ENCODE measurements at places on chromosomes 4 and X. TPM values are rescaled to one million over a fixed set of nuclear protein-coding genes. Genes with fewer than 3 reads are reported as not detected.

BMPR1B gene
- polyA plus RNA-seq = not detected

CISD2 gene
- 36.9 TPM for polyA plus RNA-seq

SPATA4 gene
- polyA plus RNA-seq = not detected

THOC2 gene
- polyA plus RNA-seq = 22.2 TPM

CPZ gene
- not detected for polyA plus RNA-seq

HSFX3 gene
- not detected for polyA plus RNA-seq

ADRA2C gene
- polyA plus RNA-seq = not detected

GRCh38 chr4:123248085-123248659 lies 148.4 kb upstream of the SPRY1 start:
- DNase-seq = no peak
- H3K4me1 ChIP-seq = peaks cover 20% of the 10 kb centered on the region
- H3K36me3 ChIP-seq = no peaks in the 10 kb centered on the region
- H3K27me3 ChIP-seq = no peaks in the 10 kb centered on the region
- no peak overlapping the region for H3K27ac ChIP-seq
- H3K4me3 ChIP-seq = no peak overlapping the region

DNA sequence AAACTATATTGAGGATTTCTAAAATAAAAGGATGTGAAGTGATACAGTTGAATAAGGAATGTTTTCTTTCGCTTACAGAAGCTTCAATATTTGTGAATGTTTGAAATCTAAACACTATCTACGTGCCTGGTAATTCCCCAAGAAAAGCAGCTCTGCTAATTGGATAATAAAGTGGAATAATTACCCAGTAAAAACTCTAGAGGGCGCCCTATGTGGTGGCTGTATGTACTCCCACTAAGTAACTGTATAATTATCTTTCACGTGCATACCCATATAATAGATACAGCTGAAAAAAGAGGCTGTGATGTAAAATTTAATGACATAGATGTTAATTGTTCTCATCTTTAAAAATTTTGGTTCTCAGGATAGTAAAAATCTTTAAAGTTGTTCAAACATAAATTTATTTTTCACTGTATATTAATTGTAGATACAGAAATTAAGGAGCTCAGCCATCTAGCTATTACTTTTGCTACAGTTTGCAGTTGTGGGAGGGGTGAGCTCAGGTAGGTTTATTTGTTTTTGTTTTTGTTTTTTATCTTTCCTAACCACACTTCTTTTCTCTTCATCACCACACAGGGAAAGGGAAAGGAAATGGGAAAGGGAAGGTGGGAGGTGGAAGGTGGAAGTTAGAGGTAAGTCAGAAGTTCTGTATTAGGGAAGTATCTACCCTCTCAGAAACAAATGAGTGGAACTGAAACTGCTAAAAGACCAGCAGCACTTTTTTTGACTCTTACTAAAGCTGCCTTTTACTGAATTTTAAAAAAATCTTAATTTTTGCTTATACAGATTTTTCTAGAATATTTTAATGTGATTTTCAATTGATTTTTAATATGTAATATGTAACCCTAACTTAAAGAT lies 151.7 kb upstream of the RPS6KA6 start:
- no peak overlapping the region for H3K27ac ChIP-seq
- H3K36me3 ChIP-seq = no peaks in the 10 kb centered on the region
- H3K4me3 ChIP-seq = no peak overlapping the region
- H3K4me1 ChIP-seq = no peaks in the 10 kb centered on the region
- DNase-seq = no peak

DNA sequence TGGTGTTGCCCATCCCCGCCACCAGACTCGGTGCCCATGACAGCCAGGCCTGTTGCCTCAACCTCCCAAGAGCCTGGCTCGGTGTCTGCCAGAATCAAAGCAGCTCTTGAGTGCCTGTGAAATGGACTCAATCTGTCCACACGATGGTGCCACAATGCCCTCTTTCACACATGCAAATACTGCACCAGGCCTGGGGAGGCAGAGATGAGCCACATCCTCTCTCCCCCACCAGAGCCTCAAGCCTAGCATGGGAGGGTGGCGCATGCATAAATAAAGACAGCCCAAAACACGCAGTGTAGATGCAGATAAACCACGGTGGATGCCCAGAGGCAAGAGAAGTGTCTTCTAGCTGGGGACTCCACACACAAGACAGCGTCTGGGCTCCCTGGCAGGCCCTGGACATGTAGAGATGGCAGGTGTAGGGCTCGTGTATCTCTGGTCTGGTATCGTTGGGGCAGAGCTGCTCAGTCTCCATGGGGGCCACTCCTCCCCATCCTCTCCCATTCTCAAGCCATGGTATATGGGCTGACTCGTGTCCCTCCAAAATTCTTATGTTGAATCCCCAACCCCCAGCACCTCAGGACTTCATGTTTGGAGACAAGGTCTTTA lies 65.6 kb downstream of the JAKMIP1 start:
- no peaks in the 10 kb centered on the region for H3K36me3 ChIP-seq
- no peaks in the 10 kb centered on the region for H3K27me3 ChIP-seq
- peak; percentile 6 for DNase-seq
- peaks cover 6% of the 10 kb centered on the region for H3K4me1 ChIP-seq
- H3K4me3 ChIP-seq = no peak overlapping the region

GRCh38 chrX:12906046-12906761 lies at the start of gene TLR8:
TSS of gene TLR8 (plus strand) at chrX:12906620. CDS start at chrX:12906707, 87 bp downstream.
- H3K36me3 ChIP-seq = no peaks in the 10 kb centered on the region
- no peak within 1 kb of the TSS for H3K4me3 ChIP-seq
- no peak for DNase-seq

- H3K36me3 ChIP-seq = peaks cover 11% of the 10 kb centered on the region
- H3K4me1 ChIP-seq = no peaks in the 10 kb centered on the region
- no peak overlapping the region for H3K27ac ChIP-seq
- H3K4me3 ChIP-seq = no peak overlapping the region
- DNase-seq = no peak
These were observed 111.4 kb downstream of the TMEM164 start for GRCh38 chrX:110114260-110114776.

- peaks cover 2% of the 10 kb centered on the region for H3K27me3 ChIP-seq
- H3K4me1 ChIP-seq = no peaks in the 10 kb centered on the region
- H3K27ac ChIP-seq = no peak overlapping the region
- no peak for DNase-seq
These were observed 27.5 kb downstream of the GPR143 start for GRCh38 chrX:9738151-9738550.

DNA sequence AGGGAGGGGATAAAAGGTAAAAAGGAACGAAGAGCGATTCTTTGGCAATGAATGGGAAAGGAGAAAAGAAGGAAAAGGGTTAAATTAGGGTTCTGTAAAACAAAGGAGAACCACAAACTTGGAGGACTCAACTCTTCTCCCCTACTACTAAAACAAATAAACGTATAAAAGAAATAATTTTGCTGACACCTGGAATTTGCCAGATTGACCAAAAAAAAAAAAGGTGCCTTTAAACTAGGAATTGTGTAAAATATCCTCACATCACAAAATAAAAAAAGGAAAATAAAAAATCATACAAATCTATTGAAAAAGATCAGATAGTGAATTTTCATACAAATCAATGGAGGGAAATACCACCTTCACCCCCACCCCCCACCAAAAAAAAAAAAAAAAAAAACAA lies 129.3 kb downstream of the BMPR1B start:
- H3K36me3 ChIP-seq = no peaks in the 10 kb centered on the region
- H3K27me3 ChIP-seq = peaks cover 4% of the 10 kb centered on the region
- no peak overlapping the region for H3K27ac ChIP-seq
- no peak for DNase-seq
- H3K4me1 ChIP-seq = no peaks in the 10 kb centered on the region
- no peak overlapping the region for H3K4me3 ChIP-seq

- no peak for DNase-seq
- H3K36me3 ChIP-seq = no peaks in the 10 kb centered on the region
- no peak overlapping the region for H3K4me3 ChIP-seq
These were observed 60.0 kb downstream of the GAB1 start for GRCh38 chr4:143396695-143397094.

- H3K27me3 ChIP-seq = no peaks in the 10 kb centered on the region
- H3K36me3 ChIP-seq = no peaks in the 10 kb centered on the region
These were observed 346.3 kb downstream of the TECRL start for GRCh38 chr4:64062991-64063390.

DNA sequence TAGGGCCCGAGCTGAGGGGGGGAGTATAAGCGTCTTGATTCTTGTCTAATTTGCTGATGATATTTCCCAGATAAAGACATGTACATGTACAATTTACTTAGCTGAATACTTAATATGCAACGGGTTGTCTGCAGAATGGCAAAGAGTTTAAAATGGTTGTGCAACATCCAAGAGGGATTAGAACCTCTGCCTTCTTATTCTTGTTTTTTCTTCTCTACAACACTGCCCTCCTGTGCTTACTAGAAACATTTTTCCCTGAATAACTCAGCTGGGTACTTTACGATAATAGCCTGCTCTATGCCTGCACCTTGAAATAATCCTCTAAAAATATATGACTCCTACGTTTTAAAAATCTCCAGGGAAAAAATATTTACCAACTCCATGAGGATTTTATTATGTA lies 41.8 kb downstream of the INTS12 start:
- H3K4me3 ChIP-seq = no peak overlapping the region
- DNase-seq = no peak
- H3K27me3 ChIP-seq = no peaks in the 10 kb centered on the region
- H3K27ac ChIP-seq = no peak overlapping the region
- no peaks in the 10 kb centered on the region for H3K4me1 ChIP-seq

DNA sequence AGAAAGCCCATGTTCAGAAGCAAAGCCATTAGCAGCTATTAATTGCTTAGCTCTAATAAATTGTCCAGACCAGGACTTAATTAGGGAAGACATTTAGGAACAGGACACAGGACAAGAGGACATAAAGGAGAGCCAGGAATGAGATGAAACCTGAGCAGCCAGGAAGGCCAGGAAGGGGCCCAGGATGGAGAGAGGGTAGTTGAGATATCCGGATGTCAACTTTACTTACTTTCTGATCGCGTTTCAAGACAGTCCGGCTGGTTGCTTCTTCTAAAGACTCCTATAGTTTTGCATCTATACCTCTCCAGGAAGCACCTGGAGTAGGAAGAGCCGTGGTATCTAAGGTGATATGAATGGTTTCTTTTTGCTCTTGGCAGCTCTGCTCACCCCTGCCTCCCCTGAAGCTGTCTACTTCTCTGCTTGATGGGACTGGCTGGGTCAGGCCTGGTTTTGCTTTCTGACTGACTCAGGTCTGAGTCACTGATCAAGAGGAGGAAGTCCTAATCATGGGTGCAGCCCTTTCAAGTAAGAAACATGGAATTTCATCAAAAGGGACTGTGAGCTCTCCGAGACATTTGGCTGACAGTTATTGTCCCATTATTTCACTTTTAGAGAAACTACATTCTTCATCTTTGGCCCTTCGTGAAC lies 733.3 kb downstream of the RPA4 start:
- H3K36me3 ChIP-seq = no peaks in the 10 kb centered on the region
- no peak overlapping the region for H3K4me3 ChIP-seq
- no peak for DNase-seq
- no peaks in the 10 kb centered on the region for H3K4me1 ChIP-seq
- peaks cover 3% of the 10 kb centered on the region for H3K27me3 ChIP-seq

DNA sequence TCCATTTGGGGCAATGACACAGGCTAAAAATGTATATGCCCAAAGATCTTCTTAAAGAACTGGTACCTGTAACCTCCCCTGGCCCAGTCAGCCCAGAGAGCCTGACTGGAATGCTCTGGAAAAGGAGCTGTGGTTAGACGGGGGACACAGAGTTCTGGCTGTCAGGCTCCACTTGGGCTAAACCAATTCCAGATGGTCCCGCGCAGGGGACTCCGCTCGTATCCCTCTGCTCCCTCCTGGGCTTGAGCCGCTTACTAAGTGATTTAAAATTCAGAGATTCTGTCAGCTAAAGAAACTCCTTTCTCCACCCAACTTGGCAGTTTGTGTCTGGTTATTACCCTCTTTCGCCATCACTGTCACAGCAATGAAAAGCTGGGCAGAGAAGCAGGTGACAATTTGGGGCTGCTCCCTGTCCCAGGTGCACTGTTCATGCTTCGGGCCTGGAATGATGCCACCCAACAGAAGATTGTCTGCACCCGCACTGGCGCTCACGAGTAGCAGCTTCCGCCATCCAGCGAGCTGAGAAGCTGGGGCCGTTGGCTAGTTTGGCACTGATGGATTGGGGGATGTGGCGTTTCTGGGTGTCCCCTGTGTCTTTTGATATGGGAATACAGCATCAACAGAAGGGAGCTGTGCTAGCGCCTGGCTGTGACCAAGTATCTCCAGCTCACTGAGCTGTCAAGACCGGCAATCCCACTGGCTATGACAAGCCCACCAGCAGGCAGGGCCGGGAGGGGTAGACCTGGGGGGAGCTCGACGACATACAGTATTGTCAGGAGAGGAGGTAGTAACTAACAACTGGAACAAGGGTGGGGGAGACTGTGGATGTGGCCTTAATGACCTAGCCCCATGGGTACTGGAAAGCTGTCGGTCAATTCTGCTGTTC lies 6.7 kb upstream of the IRAK1 start:
- DNase-seq = no peak
- H3K27me3 ChIP-seq = peaks cover 17% of the 10 kb centered on the region

- H3K27ac ChIP-seq = no peak overlapping the region
- H3K36me3 ChIP-seq = peaks cover 11% of the 10 kb centered on the region
- H3K27me3 ChIP-seq = peaks cover 3% of the 10 kb centered on the region
These were observed 72.9 kb downstream of the AMMECR1 start for GRCh38 chrX:110245011-110245410.

GRCh38 chrX:72644946-72645345 lies 69.2 kb downstream of the PHKA1 start:
- H3K27me3 ChIP-seq = no peaks in the 10 kb centered on the region
- no peaks in the 10 kb centered on the region for H3K4me1 ChIP-seq
- H3K4me3 ChIP-seq = no peak overlapping the region
- H3K27ac ChIP-seq = no peak overlapping the region
- DNase-seq = no peak

DNA sequence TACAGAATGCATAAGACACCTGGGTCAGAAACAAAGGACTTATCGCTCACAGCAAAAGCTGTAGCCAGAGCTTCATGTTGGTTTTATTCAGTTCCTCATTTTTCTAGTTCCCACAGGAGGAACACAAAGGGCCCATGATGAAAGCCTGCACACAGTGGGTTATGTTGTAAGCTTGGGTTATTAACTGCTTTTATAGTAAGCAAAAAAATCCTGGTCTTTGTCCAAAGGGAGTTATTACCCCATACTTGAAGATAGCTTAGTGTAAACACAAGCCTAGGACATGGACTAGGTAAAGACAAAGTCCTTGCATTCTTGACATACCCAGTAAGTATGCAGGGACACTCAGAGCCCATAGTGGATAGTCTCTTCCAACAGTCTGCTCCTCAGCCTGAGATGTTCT lies 11.7 kb downstream of the BBS12 start:
- H3K27me3 ChIP-seq = no peaks in the 10 kb centered on the region
- no peak overlapping the region for H3K27ac ChIP-seq
- peaks cover 5% of the 10 kb centered on the region for H3K4me1 ChIP-seq
- peaks cover 17% of the 10 kb centered on the region for H3K36me3 ChIP-seq

Measured in immature natural killer cell (primary cell).